ENCODE measurements at places on chromosomes 6 and 20.

- no peak for DNase-seq
Measured at GRCh38 chr20:14191559-14191958, 145.9 kb downstream of the FLRT3 start.

- DNase-seq: no peak
Measured at GRCh38 chr20:21820688-21821087, 115.2 kb downstream of the PAX1 start.

- no peak for DNase-seq
Measured at GRCh38 chr6:16533210-16533609, 228.1 kb downstream of the ATXN1 start.

GRCh38 chr20:20561841-20562240 lies 150.6 kb downstream of the RALGAPA2 start:
- DNase-seq: no peak

GRCh38 chr20:54345821-54346220 lies 129.6 kb upstream of the DOK5 start:
- DNase-seq: no peak

DNA sequence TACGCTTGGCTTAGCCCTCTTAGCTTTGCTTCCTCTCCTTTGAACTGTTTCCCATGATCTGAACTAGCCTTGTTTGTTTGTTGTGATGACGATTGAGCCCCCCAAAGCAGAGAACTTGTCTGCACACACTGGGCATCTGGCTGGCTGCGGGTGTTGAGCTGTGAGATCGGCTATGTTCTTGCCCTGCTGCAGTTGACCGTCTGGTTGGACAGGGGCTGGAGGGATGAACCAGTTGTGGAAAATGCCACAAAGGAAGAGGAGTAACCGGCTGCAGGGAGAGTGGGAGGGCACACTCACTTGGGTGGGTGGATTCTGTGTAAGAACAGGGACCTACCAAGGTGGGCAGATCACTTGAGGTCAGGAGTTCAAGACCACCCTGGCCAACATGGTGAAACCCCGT lies 12.4 kb upstream of the RSPO4 start:
- DNase-seq: no peak

- no peak for DNase-seq
Measured at GRCh38 chr6:66526061-66526460, 819.0 kb upstream of the EYS start.

DNA sequence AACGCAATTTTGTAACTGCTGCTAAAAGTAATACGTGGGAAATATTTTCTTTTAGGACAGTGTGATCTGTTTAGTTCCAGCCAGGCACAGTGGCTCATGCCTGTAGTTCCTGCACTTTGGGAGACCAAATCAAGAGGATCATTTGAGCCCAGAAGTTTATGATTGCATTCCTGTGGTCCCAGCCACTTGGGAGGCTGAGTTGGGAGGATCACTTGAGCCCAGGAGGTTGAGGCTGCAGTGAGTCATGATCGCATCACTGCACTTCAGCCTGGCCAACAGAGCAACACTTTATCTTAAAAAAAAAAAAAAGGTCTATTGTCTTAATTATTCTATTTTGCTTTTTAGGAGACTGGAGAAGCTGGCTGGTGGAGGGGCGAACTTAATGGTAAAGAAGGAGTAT lies 101.5 kb downstream of the CD2AP start:
- no peak for DNase-seq

DNA sequence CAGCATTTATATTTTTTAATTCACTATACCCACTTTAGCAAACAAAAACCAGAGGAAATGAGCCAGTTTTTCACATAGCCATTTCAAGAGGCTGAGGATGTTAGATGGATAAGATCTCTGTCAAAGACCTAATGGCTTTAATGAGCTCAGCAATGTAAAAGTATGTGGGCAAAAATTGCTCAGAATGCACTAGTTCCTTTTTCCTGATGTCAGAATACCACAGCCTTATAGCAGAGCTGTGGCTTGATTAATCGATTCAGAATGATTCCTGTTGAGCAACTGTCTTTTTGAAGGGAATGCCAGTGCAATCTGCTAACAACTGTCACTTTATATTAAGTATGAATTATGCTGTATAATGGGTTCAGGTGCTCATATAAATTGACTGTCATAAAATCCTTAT lies 100.6 kb upstream of the HIVEP1 start:
- no peak for DNase-seq

GRCh38 chr20:40283689-40284088 lies 405.3 kb downstream of the MAFB start:
- no peak for DNase-seq

- no peak for DNase-seq
Measured at GRCh38 chr6:166343150-166343487, 774 bp upstream of the SFT2D1 start.

DNA sequence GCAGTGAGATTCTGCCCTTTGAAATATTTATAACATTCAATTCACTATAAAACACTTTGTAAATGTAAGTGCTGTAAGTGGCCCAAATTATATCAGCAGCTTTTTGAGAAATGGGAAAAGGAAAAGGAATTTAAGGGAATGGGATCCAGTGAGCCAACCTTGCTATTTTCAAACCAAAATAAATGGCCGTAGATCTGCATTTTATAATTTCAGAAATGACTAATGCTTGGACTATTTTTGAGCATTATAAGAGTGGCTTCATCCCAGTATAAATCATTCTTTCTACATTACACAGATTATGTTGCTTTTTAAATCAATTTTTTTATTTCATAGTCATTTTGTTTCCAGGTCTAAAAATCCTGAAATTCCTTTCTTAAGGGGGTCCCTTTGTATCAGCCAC lies 49.2 kb downstream of the ANKRD6 start:
- no peak for DNase-seq

DNA sequence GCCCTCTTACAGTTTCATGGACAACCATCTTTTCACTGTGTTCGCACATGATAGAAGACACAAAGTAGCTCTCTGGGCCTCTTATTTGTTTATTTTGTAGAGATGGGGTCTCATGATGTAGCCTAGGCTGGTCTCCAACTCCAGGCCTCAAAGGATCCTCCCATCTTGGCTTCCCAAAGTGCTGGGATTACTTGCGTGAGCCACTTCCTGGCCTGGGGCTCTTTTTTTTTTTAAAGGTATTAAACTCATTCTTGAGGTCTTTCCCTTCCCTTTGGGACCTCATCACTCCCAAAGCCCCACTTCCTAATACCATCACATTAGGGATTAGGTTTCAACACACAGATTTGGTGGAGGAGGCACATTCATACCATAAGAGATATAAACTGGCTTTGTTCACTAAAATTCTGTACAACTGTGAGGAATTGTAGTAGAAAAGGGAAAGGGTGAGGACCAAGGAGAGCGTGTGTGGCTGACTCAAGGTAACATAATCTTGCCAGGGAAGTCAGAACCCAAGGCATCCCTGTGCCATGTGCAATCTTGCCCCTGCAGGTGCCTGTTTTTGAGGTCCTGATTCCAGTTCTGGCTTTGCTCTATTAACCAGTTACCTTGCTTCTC lies 45.5 kb downstream of the EIF2S2 start:
- DNase-seq: no peak

- no peak for DNase-seq
Measured at GRCh38 chr6:16430391-16431089, 192.2 kb downstream of the GMPR start.

DNA sequence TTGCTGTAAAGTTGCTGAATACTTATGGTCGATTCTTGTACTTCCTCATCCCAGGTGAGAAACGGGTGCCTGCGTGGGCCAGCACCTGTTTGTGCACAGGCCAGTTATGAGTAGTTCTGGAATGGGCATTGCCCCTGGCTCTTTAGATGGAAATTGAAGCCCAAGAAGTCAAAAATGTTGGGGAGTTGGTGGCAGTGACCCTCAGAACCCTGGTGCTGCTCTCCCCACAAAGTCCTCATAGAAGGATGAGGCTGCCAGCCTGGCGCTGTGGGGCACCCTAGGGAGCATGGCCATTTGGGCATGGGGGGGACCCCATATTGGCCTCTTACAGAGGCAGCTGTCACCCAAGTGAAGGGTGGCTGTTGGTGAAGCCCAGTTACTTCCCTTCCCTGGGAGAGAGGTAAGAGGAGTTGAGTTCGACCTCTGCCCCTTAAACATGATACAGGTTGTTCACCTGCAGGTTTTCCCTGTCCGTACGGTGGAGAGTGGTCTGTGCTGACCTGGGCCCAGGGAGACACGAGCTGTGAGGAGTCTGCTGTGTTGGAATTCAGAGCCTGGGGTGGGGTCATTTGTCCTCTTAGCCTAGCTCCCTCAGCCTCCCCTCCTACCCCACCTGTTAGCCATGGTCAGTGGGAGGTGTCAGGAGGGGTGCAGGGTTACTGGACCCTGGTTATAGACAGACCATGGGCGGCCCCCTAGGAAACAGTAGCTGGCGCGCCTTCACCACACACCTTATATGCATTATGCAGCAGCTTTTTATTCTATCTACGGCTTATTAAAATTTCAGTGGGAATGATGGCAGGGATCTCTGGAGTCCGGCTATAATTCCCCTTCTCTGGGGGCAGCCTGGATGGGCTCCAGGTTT lies 4.9 kb downstream of the HMGA1 start:
- no peak for DNase-seq

Data from DMS79 (cell line).